ENCODE measurements at places on chromosomes 13 and 19.

DNA sequence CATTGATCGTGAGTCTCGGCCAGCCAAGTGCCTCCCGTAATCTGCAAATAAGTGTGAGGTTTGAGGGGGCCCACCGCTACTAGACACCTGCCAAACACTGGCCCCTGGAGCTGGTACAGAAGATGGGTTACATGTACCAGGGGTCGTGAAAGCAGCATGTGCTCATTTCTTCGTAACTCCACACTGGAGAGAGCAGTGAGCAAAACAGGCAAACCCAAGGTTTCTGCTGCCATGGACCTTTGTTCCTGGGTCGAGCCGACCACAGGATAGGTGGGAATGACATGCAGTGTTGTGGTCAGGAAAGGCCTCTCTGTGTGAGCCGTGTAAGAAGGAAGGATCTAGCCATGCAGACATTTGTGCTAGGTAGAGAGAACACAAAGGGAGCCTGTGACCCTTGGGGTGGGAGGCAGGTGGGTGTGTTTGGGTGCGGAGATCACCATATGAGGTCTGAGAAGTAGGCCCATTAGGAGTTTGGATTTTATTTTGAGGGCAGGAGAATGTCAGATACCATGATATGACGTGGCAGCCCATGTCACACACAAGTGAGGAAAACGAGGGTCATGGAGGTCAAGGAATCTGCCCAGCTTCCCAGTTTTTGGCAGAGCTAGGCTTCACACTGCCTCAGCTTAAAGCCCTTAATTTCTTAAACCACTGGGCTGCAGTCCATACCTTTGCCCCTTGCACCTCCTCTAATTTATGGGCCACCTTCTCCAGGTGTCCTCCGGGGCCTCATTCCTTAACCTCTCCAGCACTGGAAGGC, 919 bp downstream of the GTF3A start:
- no peak for DNase-seq

- DNase-seq: no peak
These were observed 6.5 kb downstream of the DGKH start for GRCh38 chr13:42054798-42055499.

DNA sequence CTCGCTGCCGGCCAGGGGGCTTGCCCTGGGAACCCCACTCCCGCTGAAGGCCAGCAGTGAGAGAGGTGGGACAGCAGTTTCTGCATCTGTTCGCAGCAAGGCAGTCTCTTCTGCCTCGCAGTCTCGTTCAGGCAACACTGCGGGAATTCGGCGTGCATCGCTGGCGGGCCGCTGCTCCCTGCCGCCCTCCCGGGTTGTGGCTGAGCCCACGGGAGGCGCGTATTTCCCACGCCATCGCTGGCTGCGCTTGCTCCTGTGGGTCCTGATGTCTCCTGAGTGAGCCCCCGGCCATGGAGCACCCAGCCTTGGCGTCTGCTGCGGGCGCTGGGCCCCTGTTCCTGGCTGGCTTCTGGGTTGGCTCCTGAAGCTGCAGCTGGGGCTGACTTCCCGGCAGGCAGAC, 227.9 kb downstream of the TEX29 start:
- no peak for DNase-seq

DNA sequence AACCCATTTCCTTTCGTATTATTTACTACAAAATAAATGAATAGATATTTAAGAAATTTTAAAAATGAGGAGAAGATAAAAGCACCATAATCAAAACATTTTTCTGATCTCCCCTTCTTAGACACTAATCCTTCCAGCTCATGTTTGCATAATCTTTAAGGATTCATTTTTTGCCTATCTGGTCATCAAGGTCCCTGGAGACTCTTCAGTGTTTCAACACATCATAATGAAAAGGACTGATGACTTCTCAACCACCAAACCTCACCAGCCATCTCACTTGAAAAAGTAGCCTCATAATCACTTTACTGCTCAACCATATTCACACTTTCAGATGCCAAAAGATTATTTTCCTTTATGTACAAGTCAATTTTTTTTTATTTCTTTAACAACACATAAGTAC, 80.1 kb downstream of the DCLK1 start:
- no peak for DNase-seq

DNA sequence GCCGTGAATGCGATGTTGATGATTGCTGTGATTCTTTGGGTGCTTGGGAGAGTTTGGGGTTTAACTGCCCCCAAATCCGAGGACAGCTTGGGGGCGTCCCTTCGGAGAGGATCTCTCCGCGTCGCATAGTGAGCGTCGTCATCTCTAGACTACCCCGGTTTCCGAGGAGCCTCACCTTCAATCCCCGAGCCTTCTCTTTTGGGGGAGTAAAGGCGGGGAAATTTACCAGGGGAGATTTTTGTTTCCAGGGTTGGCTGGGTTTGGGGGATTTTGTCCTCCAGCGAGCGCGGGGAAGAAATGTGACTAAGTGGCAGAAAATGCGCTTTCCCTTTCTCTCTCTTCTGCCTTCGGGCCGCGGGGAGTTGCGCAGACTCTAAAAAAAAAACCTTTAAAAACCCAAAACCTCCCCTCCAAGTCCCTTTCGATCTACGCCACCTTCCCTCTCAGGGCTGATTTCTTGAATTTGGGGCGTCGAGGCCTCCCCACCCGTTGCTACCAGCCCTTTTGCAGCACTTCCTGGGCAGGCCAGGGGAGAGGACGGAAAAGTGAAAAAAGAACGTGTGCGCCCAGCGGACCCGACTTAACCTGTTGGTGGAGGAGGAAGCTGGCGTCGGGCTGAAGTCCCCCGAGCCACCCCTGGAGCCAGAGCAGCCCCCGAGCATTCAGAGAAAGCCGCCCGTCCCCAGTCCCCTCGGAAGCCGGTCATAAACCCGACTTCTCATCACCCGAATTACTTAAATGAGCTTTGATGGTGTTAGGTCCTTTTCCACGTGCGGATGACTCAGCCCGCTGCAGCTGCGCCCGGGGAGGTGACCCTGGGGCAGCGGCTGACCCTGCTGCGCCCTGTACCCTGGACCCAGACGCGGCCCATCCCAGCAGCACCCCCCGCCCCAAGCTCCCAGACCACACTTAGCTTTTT, 17.7 kb downstream of the NFIX start:
- no peak for DNase-seq

DNA sequence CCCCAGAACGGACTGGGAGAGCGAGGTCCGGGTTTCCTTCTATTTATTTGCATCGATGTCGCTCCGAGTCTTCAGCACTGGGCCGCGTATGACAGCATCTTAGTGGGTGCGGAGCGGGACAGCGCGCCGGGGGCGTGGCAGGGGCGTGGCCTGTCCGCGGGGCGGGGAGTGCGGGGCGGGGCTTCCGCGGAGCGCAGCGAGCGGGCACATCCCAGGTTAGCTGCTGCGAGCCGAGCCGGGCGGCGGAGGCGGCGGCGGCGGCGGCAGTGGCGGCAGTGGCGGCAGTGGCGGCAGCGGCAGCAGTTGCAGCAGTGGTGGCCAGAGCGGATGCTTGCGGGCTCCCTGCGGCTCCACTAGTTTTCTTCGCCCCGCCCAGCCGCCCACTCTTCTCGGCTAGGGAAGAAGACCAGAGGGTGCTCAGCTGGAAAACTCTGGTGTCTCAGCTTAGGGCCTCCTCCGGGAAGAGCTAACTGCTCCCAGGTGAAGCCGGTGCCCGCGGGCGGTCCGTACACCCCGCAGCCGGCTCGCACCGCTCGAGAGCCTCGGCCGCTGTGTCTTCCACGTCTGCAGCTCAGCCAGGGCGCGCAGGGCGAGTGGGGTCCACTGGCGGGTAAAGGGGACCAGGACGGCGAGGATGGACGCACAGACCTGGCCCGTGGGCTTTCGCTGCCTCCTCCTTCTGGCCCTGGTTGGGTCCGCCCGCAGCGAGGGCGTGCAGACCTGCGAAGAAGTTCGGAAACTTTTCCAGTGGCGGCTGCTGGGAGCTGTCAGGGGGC, at the start of gene GPC5:
GPC5 (plus strand) TSS at position 209 of the 776 bp plus-strand sequence.
- DNase-seq: no peak

GRCh38 chr13:98796191-98796590, 43.7 kb upstream of the SLC15A1 start:
- DNase-seq: no peak

- no peak for DNase-seq
These were observed 3.5 kb downstream of the MYO9B start for GRCh38 chr19:17078920-17079709.

GRCh38 chr19:38563475-38563874, 54.3 kb downstream of the MAP4K1 start:
- no peak for DNase-seq

Data from AG04449 (cell line).